ENCODE measurements at places on chromosomes 16 and 17.

DNA sequence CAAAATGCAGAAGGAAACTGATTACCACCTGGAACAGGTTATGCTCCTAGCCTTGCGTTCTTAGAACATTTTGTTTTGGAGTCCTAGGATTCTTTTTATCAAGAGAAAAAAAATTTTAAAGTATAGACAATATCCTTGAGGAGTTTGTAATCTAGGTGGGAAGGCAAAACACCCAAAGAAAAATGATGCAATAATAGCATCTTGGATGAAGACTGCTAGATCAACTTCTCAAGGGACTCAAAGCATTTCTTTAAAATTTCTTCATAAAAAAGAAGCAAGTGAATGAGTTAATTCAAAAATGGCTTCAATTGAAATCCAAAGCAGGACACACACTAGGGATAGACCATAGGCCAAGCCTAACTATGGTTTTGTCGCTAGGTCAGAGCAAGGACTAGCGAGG is 515.8 kb upstream of the ZFHX3 start:
- DNase-seq = no peak

GRCh38 chr16:10740000-10740844 is 3.4 kb upstream of the NUBP1 start:
- no peak for DNase-seq

- peak; percentile 68 for DNase-seq
Measured at GRCh38 chr17:412211-413015, 59.8 kb upstream of the RPH3AL start.

DNA sequence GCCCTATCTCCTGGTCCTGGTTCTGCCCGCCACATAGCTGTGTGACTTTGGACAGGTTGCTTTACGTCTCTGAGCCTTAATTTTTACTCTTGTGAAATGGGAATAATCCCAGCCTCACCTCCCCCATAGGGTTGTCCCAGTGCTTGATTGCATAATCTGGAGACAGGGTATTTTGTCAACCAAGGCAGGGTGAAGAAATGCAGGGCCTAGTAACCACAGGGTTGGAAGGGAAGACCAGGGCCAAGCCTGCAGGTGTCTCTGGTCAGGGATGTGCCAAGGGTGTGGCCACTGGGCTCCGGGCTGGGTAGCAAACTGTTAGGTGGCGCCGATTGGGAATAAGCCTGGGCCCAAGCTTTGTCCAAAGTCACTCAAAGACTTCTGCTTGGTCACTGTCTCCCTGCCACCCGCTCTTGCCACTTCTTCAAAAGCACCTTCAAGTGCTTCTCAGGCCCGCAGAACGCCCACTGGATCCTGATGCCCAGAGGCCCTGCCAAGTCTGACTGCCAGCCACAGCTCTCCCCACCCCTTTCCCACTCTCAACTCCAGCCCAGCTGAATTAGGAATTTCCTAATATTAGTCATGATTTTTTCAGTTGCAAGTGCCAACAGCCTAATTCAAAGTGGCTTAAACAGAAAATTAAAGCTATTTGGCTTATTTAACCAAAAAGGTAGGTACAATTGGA is 20.6 kb upstream of the COL1A1 start:
- no peak for DNase-seq

DNA sequence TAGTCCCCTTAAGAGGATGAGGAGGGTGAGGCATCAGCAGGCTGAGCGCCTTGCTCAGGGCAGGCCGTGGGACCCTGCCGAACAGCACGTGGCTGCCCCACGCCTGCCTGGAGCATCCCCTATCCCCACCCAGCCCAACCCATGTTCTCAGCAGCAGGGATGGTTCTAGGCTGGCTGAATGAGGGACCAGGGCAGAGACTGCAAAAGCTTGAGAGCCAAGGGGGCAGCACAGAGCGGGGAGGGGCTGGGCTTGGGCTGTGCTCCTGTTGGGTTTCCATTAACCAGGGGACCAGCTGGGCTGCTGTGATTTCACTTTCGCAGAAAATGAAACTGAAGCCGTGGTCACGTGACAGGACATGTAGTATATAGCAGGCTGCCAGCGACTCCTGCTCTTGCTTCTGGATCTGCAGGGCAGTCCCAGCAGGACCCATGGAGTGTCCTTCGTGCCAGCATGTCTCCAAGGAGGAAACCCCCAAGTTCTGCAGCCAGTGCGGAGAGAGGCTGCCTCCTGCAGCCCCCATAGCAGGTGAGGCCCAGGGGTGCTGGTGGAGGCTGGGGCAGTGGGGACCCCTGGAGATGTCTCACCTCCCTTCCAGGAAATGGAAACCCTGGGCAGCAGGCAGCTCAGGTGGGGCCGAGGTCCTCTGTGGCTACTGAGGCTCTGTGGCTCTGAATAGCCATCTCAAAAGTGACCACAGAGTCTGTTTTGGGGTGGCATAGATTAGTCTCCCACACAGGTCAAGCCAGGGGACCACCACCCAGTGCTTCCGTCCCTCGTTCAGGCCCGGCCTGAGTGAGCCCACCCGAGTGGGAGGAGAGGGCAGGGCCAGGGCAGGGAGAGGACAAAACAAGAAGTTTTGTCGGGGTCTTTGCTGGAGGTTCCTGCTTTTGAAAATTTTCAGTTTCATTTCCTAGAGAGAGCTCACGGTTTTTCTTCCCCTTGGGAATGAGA is 2.9 kb downstream of the RNF213 start:
- DNase-seq = peak; percentile 95

- no peak for DNase-seq
Measured at GRCh38 chr16:56777482-56777881, 47.6 kb downstream of the NUP93 start.

All from DND-41 (cell line).